ENCODE measurements at places on chromosomes 4 and X.

GRCh38 chr4:174919886-174920423 is 1.8 kb downstream of the ADAM29 start:
- DNase-seq, result no peak

DNA sequence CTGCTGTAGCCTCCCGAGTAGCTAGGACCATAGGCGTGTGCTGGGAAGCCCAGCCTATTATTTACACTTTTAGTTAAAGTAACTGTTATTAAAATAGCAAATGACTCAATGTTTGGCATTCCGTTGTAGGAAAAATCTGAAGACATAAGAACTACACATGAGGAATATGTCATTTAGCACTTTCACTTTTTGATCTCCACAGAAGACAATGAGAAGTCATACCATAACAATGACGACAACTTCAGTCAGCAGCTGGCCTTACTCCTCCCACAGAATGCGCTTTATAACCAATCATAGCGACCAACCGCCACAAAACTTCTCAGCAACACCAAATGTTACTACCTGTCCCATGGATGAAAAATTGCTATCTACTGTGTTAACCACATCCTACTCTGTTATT is 6.7 kb downstream of the GPR34 start:
- DNase-seq, result peak; percentile 45

- peak; percentile 78 for DNase-seq
These were observed 7.2 kb upstream of the IDS start for GRCh38 chrX:149512225-149512885.

DNA sequence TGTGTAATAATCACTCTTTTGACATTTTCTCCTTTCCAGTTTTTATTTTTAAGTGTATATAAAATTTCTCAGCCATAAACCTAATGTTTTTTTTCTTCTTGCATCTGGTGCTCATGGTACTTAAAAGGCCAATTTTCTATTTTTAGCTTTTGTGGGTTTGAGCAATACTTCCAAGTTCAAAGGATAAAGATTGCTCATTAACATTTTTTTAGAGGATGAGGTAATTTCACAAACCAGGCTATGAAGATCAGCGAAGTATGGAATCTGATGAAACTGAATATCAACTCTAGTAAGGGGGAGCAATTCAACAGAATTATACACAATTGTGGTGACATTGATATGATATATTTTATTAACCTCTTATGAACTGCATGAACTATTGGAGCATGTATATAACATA is 25.8 kb upstream of the KLHL34 start:
- DNase-seq, result no peak

DNA sequence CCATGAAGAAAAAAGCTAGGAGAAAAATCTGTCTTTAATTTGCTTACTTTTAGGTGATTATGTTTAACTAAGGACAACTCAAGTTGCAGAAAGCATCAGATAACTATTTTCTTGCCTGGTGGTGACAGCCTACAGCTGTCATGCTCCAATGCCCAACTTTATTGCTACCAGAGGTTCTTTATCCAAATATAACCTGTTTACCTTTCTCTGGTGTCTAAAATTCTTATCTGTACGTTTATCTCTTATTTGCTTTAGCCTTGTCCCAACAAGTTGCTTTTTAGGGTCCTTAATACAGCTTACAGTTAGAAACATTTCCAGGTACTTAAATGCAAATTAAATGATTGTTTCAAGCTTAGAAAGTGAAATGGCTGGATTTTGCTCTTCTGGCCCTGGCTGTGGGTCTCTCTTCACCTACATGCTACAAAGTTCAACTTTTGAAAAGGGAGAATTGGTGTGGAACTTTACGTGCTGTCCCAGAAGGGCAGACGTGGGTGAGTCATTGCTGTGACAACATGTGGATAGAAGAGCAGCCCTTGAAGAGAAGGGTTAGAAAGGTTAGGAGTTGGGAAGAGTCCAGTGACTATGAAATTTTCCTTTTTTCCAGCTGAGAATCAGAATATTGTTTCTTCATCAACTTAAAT is 60.7 kb downstream of the HPGD start:
- no peak for DNase-seq

- no peak for DNase-seq
These were observed 139.3 kb downstream of the CPE start for GRCh38 chr4:165518024-165518616.

- DNase-seq, result no peak
These were observed 12.8 kb downstream of the GYG2 start for GRCh38 chrX:2841537-2841936.

- no peak for DNase-seq
These were observed 149.3 kb upstream of the EOLA2 start for GRCh38 chrX:150087612-150088011.

DNA sequence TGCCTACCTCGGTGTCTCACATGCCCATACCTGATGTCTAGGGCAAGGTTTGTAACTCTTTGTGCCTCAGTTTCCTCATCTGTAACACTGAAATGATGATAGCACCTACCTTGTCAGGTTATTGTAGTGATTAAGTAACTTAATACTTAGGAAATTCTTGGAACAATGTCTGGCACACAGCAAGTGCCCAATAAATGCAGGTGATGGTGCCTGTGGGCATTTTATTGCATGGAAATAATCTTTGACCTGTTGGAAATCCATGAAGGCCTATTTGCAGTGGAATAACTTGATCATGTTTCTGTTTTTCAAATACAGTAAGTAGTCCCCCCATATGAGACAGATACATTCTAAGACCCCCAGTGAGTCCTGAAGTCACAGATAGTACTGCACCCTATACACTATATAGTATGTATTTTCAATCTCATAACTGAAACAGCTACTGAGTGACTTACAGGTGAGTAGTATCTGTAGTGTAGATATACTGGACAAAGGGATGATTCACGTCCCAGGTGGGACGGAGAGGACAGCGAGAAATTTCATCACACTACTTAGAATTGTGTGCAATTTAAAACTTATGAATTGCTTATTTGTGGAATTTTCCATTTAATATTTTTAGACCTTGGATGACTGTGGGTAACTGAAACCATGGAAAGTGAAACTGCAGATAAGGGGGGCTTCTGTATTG is 42.1 kb downstream of the AFF1 start:
- no peak for DNase-seq

- no peak for DNase-seq
These were observed 228.2 kb downstream of the PPP3CA start for GRCh38 chr4:101119141-101119540.

DNA sequence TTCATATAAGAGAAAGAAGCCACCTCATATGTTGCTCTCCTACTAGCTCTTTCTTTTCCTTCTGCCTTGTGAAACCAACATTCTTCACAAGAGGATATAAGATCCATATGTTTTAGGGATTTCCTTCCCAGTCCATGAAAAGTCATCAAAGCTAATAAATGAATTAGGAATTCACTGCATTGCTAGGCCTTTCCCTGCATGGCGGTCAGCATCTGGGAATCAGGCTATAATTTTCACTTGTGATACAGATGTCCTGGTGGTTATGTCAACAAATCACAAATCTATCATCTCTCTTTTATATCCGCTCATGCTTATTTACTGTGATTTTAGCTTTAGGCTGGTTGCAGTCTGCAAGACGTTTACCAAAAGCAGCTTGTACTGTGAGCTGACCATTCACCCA is 510.0 kb downstream of the NLGN4X start:
- no peak for DNase-seq

DNA sequence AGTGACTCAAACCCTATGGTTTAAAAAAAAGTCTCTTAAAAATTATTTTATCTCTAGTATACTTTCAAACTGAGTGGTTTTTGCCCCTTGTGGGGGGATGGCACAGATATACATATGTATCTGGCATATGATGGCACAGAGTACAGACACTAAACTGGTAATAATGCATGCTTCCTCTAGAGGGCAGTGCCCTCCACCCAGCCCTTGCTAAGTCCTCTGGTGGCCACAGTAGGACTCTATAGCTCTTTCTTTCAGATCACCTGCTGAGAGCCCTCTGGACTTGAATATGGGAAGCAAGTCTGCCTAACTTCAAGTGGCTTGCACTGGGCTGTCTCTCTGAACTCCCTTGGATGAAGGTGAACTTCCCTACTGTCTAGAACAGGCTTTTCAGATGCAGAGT is 66.3 kb downstream of the TSPAN7 start:
- no peak for DNase-seq

GRCh38 chr4:37392521-37393255 is 148.1 kb downstream of the NWD2 start:
- no peak for DNase-seq

GRCh38 chr4:42720533-42720932 is 63.6 kb upstream of the ATP8A1 start:
- DNase-seq, result no peak

GRCh38 chr4:124025428-124025827 is 628.8 kb downstream of the SPRY1 start:
- no peak for DNase-seq

GRCh38 chr4:73692254-73692653 is 48.1 kb upstream of the CXCL8 start:
- no peak for DNase-seq

DNA sequence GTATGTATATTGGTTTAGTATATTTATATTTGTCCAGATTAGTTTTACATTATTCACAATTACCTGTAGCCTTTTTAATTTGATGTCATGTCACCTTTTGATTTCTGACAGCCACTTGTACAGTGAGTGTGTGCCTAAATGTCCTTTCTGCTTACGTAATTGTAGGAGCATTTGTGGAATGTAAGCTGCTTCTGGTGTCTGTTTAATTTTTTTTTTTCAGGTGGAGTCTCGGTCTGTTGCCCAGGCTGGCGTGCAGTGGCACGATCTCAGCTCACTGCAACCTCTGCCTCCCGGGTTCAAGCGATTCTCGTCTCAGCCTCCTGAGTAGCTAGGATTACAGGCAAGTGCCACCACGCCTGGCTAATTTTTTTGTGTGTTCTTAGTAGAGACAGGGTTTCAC is 91.2 kb upstream of the XAGE2 start:
- DNase-seq, result no peak

DNA sequence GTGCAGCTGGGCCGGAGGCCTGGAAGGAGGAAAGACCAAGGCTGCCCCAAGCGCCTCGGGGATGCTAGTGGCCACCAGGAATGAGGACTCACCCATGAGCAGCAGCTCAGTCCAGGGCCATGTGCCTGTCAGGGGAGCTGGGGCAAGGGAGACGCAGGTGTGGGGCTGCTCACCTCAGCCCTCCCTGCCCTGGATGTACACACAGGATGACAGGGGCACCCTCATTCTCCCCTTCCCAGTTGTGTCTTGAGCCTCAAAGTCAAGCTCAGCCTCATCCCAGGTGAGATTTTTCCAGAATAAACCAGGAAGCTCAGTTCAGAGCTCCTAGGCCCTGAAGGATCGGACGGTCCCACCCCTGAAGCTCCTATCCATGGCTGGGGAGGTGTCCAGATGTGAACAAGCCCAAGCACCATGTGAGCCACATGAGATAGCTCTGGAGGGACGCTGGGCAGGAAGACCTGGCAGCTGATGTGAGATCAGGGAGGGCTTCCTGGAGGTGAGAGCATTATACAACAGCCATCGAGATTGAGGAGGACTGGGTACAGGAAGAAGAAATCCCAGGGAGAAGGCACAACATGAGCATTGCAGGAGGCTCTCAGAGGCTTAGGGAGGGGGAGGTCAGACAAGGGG is 23.0 kb downstream of the HTRA3 start:
- DNase-seq, result no peak

- DNase-seq, result no peak
These were observed 18.7 kb upstream of the SPANXB1 start for GRCh38 chrX:140983730-140984129.

DNA sequence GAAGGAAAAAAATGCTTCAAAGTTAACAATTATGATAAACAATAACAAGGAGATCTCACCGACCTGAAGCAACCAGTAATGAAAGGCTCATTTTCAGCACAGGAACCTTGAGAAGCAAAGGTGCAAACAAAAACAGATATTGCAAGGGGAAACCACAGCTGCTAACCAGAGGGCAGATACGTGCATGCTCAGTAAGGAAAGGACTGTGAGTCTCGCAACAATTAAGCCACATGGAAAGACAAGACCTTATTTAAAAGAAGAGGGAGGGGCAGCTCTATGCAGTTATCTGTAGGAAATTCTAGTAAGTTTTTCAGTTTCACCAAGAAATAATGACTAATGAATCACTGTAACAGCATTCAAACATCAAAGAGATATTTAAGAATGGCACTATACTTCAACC is 19.3 kb downstream of the LRCH2 start:
- no peak for DNase-seq

GRCh38 chr4:94304365-94304971 is 38.2 kb downstream of the HPGDS start:
- peak; percentile 29 for DNase-seq

GRCh38 chr4:22201256-22201655 is 252.7 kb upstream of the KCNIP4 start:
- no peak for DNase-seq

- no peak for DNase-seq
These were observed 835.5 kb downstream of the PDHA2 start for GRCh38 chr4:96675416-96675815.

- DNase-seq, result no peak
These were observed 35.7 kb downstream of the AFAP1 start for GRCh38 chr4:7903791-7904516.

DNA sequence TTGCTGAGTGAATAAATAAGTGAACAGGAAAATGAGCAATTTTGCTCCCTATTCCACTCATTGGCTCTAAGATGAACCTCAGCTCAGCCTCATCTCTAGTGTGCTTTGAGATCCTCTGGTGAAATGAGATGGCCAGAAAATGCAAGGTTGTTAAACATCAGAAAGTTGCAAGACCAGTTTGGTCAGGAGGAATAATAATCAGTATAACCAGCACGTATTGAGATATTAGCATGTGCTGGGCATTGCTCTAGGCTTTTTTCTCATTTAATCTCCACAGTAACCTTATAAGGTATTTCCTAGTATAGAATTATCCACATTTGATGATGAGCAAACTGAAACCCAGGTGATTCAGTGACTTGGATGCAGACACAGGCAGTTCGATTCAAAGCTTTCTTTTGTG is 110.5 kb upstream of the PAK3 start:
- DNase-seq, result no peak

DNA sequence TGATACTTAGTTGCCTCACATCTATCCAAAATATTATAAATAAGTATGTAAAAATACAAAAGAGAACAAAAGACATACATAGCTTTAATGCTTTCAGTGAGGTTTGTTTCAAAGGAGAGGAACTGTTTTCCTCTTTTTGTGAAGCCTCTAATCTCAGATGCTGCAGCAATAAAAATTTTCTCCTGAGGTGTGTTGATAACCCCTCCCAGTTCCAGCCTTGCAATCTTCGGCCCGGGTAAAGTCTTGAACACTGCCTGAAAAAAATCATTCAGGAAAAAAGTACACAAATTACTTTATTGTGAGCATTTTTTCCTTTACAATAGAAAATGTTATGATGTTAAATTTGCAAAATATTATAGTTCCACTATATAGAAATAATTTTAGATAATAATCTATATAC is 8.8 kb downstream of the BBS7 start:
- DNase-seq, result no peak

Measured in CD4-positive, alpha-beta T cell treated with Interleukin-17A for 1 hour (primary cell).